Activated T-helper 1 cell treated with anti-CD3 and anti-CD28 coated beads, Interleukin-2, amount 50 U/mL, for 16 hours (primary cell): ENCODE measurements at places on chromosomes 4 and X.

GRCh38 chrX:9298221-9298620 lies 166.6 kb upstream of the TBL1X start:
- DNase-seq, result no peak

DNA sequence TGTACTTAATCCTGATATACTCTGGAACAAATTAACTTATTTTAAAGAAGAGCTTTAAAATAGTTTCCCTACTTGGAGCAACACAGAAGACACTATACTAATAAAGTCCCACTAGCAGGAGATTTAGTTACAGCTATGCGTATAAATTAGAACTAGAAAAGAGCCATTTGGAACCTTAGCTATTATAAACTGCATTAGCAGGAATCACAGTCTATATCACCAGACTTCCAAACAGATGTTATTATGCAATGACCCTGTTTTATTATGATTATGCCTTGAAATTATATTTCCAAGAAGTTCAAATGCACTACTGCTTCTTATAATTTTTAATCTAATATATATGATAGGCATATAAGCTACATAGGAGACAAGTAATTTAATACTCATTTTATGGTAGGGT lies 95.5 kb upstream of the WDR44 start:
- DNase-seq, result no peak

GRCh38 chrX:146054311-146054710 lies 236.7 kb downstream of the SLITRK2 start:
- no peak for DNase-seq

- DNase-seq, result no peak
Observed at GRCh38 chr4:185096032-185096653, 46.9 kb upstream of the SLC25A4 start.

- no peak for DNase-seq
Observed at GRCh38 chr4:11441194-11441556, 12.5 kb upstream of the HS3ST1 start.
